OCI-LY7 (cell line): ENCODE measurements at places on chromosomes 1 and 21.

DNA sequence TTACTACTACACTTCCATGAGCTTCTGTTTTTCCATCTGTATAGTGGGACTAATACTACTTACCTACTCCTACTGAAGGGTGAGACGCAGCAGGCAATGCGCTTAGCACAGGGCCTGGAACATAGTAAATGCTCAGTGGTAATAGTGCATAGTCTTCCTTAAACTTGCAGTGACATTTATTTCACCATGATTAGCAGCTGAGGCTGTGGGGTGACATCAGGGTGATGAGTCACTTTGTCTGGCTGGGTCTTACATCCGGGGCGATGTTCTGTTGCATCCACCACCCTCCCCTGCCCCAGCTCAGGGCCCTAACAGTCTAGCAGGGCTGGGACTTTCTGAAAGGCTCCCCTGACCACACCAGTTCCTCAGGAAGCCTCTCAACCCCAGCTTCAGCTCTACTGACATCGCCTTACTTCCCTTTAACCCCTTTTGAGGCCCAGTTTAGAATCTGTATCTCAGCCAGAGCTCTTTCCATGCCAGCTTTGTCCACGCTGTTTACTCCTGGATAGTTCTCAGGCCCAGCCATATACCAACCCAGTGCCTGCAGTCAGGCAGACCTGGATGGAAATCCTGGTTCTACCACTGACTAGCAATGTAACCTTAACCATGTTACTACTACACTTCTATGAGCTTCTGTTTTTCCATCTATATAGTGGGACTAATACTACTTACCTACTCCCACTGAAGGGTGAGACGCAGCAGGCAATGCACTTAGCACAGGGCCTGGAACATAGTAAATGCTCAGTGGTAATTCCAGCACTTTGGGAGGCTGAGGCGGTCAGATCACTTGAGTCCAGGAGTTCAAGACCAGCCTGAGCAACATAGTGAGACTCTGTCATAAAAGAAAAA lies 66.3 kb downstream of the CD58 start:
- peak; percentile 9 for DNase-seq

- DNase-seq = no peak
Observed at GRCh38 chr1:46742069-46742468, 23.2 kb upstream of the EFCAB14 start.

DNA sequence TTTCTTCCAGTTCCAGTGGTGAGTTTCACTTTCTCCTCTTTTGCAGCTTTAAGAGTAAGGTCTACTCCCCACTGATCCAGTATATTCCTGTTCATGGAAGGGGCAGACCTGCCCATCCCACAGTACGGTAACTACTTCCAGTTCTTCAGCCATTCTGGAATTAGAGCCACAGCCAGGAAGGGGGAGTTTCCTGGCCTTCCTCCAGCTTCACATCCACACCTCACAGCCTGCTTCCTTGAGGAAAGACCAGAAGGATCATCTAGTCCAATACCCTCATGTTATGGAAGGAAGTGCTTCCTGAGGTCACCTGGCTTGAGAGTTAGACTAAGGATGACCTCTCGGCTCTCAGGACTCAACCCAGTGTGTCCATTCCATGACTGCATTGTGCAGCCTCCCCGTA lies 597.8 kb downstream of the KIF26B start:
- no peak for DNase-seq

- peak; percentile 38 for DNase-seq
Observed at GRCh38 chr21:30194701-30195299, 21.1 kb downstream of the CLDN8 start.

DNA sequence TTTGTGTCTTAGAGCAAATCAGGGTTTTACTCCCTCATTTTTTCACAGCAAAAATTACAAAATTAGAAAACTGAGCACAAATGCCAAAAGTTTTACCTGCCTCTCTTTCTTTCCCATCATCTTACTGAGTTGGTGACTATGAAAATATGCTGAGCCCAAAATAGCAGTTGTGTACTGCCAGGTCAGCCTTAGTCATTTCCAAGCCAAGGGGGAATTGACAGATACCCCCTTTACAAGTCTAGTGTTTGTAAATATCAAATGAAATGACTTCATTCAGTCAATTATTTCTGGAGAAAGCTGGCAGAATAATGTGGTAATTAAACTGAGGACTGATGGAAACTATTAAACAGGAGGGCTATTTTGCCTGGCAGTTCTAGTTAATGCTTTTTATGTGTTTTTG lies 11.4 kb upstream of the GORAB start:
- DNase-seq = no peak

- DNase-seq = no peak
Observed at GRCh38 chr1:57423656-57424211, at the start of gene DAB1. DAB1 (minus strand) TSS chr1:57424060; CDS start chr1:57291030, 133,030 bp downstream.

DNA sequence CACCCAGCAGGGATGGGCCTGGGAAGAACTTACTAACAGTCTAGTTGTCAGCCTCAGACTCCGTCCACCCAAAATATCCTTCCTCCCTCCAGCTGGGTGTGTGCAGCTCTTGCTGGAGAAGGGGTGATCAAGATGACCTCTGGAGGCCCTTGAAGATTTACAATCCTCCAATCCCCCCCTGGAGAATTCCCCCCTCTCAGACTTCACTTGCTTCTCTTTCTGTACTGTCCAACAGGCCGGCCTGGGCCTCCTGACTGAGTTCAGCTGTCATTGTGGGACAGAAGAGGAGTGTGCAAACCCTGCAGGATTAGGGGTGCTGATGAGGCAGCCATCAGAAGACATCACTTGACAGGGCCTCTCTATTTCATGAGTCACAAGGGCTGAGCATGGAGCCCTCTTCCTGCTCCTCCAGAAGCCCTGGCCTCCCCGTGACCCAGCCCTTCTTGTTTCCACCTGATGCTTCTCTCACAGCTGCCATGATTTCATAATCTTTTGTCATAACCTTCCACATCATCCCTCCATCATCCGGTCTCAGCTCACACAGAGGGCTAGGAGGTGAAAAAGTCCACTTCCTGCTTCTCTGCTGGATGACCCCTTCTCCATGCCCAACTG lies 17.5 kb upstream of the IGFN1 start:
- DNase-seq = no peak

- DNase-seq = no peak
Observed at GRCh38 chr1:178477841-178478240, 18.9 kb downstream of the CLEC20A start.

GRCh38 chr1:237227476-237227875 lies 185.5 kb downstream of the RYR2 start:
- DNase-seq = no peak

DNA sequence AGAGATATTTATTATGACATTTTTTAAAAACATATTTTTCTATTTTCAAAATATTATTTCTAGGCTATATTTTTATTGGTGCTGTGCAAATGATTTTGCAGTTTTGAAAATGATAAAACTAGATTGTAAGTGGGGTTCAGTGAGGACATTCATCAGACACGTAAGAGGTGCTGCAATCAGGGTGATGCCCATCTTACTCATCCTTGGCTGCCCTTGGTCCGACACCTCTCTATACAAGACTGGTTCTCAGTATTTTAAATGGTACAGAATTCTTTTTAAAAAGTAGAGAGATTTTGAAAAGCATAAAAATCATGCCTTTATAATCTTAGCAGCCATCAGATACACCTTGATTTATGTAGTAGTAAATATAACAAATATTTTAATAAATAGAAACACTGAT lies 24.0 kb downstream of the HENMT1 start:
- DNase-seq = no peak

DNA sequence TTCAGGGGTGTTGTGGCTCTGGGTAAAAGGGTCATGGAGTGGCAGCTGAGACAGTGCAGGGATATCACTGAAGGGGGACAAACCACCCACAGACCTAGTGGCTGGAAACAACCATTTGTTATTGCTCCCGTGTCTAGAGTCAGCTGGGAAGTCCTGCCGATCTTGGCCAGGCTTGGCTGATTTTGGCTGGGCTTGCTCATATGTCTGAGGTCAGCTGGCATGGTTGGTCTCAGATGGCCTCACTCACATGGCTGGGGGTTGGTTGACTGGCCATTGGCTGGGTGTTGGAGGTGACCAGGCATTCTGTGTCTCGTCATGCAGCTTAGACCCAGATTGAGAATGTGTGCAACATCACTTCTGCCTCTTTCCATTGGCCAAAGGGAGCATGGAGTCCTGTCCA lies 203.8 kb upstream of the POU3F1 start:
- DNase-seq = no peak

DNA sequence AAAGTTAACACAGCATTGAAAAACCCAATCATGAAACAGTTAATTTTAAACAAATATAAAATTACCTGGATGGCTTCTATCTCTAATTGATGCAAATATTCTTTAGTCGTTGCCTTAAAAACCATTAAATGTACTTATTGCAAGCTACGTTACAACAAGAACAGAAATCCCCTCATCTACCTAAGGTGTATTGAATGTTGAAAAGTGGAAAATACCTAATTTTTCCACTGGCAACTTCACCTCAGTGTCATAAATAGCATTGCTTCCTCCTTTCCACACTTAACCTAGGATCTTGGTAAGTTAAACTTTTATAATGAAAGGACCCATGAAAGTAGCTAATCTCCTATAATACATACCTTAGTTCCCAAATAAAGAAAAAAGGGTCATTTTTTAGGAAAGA lies 5.4 kb downstream of the GADD45A start:
- no peak for DNase-seq

GRCh38 chr1:198890214-198890930 lies 251.5 kb downstream of the PTPRC start:
- no peak for DNase-seq

- DNase-seq = no peak
Observed at GRCh38 chr1:82073071-82073470, 272.3 kb downstream of the ADGRL2 start.

DNA sequence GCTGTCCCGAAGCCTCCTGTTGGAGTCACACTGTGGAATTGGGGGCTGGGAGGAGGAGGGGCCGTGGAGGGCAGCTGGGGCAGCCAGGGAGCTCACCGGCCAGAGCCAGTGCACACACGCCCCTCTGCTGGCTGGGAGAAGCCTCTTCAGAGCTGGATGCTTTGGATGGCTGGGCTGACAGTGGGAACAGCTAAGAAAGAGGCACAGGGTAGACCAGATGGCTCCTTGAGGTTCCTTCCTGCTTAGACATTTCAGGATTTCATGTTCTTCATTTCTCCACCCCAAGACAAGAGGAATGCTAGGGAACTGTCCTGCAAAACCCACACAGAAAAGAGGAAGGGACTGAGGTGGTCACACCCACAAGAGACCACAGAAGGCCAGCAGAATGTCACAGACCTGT lies 254.8 kb upstream of the VAMP3 start:
- DNase-seq = no peak

DNA sequence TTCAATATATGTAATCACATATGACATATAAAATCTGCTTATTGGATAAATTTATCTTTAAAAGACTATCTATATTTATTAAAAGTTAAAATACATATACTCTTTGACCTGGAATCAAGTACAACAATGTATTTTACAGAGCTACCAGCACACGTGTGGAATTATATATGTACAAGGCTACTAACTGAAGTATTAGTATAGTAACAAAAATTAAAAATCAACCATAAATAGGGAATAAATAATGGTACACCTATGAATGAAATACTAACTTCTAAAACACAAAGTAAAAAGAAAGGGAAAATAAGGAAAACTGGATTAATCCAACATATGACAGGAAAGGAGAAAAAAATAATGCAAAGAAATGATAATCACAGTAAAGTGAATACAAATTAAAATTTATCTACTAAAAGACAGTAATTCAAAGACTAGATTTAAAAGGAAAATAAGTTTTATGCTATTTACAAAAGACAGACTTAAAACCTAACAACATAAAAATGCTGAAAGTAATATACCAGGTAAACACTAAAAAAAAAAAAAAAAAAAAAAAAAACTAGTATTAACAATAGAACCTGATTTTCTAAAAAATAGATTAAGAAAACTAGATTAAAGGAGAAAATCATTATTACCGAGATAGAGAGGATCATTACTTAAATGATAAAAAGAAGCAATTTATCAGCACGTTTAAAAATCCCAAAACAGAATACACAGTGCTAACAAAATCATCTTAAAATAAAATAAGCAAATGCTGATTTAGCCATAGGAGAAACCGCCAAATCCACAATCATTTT lies 27.9 kb downstream of the MRPL39 start:
- no peak for DNase-seq

- DNase-seq = no peak
Observed at GRCh38 chr1:225460737-225461532, 33.1 kb upstream of the LBR start.

GRCh38 chr1:2941907-2942306 lies 79.4 kb upstream of the ACTRT2 start:
- no peak for DNase-seq

DNA sequence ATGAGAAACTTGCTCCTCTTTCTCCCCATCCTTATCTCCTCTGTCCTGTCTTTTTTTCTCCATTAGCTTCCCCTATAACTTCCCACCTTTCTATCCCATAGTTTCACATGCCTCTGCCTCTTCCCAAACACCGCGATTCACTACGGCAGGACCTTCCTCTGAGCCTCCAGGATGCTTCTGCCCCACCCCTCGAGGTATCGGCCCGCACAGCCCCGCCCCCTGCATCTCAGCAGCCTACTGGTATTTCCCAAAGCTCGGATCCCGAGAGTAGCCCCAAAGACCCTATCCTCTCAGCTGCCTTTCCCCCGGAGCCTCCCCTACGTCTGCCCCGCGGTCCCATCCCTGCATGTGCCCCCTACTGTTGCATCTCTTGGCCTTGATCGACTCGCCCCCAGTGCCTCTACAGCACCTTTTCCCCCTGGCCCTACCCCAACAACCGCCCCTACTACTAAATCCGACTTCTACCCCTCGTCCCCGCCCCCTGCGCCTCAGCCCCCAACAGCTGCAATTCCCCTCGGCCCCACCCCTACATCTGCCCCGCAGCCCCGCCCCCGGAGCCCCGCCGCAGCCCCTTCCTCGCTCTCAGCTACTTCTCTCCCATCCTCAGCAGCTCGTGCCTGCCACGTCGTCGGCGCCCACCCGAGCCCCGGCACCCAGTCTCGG lies 512 bp downstream of the PIAS3 start:
- DNase-seq = peak; percentile 83

DNA sequence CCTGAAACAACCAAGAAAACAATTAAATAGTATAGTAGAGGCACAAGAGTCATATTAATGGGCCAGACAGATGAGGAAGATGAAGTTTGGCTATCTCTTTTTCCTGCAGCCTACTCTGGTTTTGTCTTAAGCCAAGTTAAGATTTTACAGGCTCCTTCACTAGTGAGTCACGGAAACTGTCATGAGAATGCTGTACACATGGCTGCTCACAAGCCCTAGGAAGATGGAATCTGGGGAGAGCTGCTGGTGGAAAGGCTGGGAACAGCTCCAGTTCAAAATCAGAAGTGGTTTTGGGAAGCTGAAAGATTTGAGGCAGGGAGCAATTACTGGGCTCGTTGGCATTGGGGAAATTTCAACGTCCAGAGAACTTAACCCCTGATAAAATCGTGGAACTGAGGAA lies 46.4 kb upstream of the S1PR1 start:
- no peak for DNase-seq
